Suprapubic skin (tissue), 4 donors: ENCODE measurements at places on chromosomes 13 and 19. TPM values are rescaled to one million over a fixed set of nuclear protein-coding genes. Genes with fewer than 3 reads are reported as not detected.

The CEACAM6 gene
- total RNA-seq = 17.9 TPM

The CD209 gene
- total RNA-seq = 1.6 TPM

The NEK5 gene
- total RNA-seq = 0.38 TPM

The C5AR1 gene
- total RNA-seq = 1.2 TPM

The PLK5 gene
- not detected for total RNA-seq

The NCAN gene
- not detected for total RNA-seq

The CAPNS1 gene
- total RNA-seq = 81.1 TPM

The AP1M2 gene
- total RNA-seq = 59.2 TPM

The CCDC70 gene
- total RNA-seq = not detected

The LILRA1 gene
- total RNA-seq = not detected

The FAM83E gene
- total RNA-seq = 0.89 TPM

The CDX2 gene
- not detected for total RNA-seq

GRCh38 chr13:102309110-102309509 lies 92.7 kb downstream of the FGF14 start:
- no peak for DNase-seq

DNA sequence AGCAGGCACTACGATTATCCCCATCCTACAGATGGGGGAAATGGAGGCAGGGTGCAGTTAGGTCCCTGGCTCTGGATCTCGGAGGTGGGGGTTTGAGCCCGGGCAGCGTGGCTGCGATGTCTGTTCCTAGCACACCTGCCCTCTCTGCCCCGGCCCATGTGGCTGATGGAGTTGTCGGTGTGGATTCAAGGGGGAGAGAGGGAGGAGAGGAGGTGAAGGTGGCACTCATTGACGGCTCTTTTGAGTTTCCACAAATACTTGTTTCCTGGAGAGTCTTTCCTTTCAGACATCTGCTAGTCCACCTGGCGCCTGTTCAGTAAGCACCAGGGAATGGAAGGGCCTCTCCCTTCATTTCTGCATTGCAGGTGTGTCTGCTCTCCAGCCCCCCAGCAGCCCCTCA lies 69.9 kb downstream of the ARHGEF18 start:
- no peak for DNase-seq

GRCh38 chr13:51879133-51879532 lies 17.4 kb downstream of the CCDC70 start:
- DNase-seq = no peak

DNA sequence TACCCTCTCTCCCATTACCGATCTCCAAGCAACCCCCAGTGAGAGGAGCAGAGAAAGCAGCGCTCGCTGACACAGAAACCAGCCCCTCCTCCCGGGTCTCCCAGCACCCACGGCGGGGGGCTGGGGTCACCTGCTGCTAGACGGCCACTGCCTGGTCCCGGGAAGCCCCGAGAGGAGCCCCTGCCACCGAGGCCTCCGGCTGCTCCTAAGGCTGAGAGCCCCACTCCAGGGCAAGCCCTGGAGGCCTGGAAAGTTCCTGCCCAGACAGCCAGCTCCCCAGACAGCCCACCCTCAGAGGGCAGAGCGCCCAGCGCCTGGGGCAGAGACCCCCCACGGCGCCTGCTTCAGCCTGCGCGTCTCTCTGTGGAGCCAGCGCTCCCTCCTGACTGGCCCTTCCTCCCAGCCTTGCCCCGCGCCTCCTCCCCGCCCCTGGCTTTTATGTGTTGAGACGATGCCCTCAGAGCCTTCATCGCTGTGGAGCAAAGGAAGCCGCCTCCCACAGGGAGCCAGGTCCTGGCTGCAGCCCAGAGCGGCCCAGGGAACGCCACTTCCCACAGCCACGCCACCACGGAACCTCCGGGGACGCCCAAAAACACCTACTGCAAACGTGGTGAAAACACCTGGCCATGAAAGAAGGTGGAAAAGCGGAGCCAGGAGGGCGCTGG lies 51.1 kb downstream of the MLLT1 start:
- no peak for DNase-seq

DNA sequence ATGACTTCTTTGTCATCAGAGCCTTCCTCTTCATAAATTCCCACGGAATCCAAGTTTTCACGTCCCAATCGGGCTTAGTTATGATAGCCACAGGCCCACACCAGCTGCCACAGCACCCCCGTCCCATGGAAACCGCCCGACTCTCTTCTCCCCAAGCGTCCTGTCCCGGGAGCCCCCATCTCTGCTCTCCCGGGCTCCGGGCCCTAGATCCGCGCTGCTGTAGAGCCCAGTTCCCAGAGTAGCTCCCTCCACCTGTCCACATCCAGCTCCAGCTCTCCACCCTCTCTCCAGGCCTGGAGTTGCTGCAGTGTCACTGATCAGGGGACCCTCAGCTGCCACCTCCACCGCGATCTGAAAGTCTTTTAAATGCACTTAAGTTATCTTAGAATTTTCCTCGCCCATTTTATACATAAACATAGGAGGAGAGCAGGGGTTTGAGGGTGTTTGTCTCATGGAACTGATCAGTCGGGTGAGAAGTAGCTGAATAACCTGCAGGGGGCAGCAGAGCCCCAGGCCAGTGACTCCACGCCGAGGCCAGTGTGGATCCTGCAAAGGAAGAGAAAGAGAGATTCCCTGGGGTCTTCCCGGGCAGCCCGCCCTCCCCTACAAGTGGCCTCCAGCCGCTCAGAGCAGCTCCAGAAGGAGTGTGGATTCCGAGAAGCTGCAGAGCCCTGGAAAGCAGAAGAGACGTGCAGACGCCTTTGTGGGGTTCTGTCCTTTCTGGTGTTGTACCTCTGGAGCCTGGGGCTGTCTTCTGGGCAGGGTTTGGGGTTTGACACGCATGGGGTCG lies 1.1 kb upstream of the ZNF763 start:
- peak; percentile 88 for DNase-seq

GRCh38 chr13:111318386-111318785 lies 2.1 kb upstream of the TEX29 start:
- no peak for DNase-seq

- DNase-seq = no peak
Observed at GRCh38 chr13:22227895-22228294, 557.0 kb downstream of the FGF9 start.

DNA sequence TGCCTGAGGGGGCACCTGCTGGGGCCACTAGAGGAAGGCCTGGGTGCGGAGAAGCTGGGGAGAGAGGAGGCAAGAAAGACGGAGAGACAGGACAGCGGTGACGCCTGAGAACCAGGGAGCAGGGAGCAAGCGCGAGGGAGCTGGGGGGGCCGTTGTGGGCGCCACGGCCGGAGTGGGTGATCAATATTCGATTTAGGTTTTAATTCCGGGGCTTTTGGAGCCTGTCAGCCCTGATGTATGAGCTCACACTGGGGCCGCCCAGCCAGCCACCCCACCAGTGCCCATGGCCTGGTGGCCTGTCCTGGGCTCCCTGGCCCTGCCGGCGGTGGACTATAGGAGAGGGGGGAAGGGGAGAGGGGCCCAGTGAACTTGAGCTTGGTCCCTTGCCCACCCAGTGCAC lies 8.7 kb upstream of the ERFL start:
- no peak for DNase-seq

GRCh38 chr13:59829690-59830089 lies 334.0 kb downstream of the DIAPH3 start:
- no peak for DNase-seq

DNA sequence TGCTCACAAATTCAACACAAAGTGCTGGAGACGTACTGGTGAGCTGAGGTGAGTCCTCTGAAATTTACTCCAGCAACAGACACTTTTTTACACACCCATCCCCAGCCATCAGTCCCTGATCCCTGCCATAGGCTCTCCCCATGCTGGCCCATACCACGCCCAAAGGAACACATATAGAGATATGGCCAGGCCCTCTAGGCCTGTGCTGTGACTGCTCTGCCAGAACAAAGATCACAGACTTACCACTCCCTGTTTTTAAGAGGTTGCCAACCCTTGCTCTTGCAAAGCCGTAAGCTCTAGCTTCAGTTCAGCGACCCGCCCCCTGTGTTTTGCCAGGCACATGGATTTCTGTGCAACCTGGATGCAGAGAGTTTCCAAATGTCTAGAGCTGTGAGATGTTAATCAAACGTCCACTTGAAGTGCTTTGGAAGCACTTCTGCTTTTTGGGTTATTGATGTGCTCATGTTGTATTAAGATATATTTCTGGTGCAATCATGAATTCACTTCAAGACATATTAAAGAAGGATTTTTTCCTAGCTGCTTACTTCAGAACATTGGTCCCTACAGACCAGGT lies 59.7 kb downstream of the DLEU7 start:
- no peak for DNase-seq

DNA sequence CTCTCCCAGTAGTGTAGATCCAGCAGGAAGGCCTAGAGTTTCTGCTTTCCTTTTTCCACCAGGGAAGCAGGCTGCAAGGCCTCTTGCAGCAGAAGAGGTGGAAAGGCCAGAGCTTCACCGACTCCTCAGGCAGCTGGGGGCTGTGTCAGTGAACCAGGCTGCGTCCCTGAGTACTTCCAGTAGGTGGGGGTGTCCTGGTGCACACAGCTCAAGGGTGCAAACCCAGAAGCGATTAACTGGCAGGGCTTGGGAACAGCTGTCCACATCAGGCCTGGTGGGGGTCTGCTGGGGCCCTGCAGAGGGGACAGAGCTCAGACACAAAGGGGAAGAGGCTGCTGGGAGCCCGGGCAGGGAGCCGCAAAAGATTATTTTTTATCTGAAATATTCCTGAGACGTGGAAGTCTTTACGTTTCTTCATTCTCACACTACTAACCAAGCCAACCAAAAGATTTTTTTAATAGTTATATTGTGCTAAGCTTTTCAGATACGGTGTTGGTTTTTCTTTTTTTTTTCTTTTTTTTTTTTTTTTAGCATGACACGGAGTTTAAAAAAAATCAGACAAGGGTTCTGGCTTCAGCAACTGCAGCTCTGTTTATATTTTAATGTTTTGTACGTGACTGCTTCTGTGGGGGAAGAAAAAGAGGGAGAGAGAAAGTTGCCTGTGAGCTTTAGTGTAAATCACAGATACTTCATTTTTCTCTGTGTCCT lies 11.0 kb downstream of the TSHZ3 start:
- no peak for DNase-seq

DNA sequence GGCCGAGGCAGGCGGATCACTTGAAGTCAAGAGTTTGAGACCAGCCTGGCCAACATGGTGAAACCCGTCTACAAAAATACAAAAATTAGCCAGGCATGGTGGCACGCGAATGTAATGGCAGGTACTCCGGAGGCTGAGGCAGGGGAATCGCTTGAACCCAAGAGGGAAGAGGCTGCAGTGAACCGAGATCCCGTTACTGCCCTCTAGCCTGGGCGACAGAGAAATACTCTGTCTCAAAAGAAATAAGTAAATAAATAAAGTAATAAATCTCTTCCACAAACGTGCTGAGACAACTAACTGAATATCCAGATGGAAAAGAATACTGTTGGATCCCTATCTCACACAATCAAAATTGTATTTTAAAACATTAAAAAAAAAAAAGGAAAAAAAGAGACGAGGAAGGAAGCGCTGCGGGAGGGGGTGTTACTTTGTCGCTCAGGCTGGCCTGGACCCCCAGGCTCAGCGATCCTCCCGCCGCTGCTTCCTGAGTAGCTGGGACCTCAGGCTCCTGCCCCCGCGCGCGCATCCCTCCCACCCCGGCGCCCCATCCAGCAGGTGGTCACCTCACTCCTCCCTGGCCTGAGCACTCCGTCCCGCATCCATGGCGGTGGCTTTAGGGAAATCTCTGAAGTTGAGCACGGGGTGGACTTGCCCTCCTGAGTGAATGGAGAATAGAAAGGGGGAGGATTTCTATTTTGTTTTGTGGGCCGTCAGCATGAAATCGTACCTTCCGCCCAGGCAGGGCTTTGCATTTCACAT lies 628 bp upstream of the ZNF813 start:
- no peak for DNase-seq

DNA sequence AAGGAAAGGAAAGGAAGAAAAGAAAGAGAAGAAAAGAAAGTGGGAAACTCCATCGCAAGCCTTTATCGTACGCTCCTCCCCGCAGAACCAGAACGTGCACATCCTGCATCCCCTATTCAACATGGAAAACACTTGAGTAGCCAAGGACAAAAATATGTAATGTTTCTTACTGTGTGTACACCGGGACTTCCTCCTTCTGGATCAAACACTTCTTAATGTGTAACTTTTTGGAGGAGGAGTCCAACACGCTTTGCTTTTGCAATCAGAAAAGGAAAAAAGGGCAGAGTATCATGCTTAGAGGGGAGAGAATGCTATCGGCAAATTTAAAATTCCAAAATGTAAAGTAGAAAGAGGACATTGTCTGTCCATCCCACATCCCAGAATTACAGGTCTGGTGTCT lies 7.8 kb upstream of the SHFL start:
- DNase-seq = no peak

GRCh38 chr19:5805462-5806132 lies 730 bp downstream of the NRTN start:
- DNase-seq = no peak

- no peak for DNase-seq
Observed at GRCh38 chr19:49771674-49772139, 4.9 kb downstream of the AP2A1 start.

GRCh38 chr19:14412324-14412995 lies 6.7 kb downstream of the DDX39A start:
- DNase-seq = no peak

GRCh38 chr13:97621631-97622030 lies 187.7 kb downstream of the RAP2A start:
- no peak for DNase-seq

DNA sequence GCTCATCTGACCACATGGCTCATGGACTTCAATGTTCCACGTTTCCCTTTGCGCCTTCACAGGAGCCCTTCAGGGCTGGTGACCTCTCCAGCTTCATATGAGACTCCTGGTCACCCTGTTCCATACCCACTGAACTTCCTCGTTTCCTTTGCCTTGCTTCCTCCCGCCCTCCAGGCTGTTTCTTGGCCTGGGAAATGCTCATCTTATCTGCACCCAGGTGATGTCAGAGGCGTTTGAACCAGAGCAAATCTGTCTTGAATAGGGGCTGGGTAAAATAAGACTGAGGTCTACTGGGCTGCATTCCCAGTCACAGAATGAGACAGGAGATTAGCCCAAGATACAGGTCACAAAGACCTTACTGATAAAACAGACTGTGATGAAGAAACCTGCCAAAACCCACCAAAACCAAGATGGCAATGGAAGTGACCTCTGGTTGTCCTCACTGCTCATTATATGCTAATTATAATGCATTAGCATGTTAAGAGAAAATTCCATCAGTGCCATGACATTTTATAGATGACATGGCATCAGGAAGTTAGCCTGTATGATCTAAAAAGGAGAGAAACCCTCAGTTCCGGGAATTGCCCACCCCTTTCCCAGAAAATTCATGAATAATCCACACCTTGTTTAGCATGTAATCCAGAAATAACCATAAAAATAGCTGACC lies 102.7 kb downstream of the DCLK1 start:
- DNase-seq = no peak

- DNase-seq = no peak
Observed at GRCh38 chr13:94121686-94122085, 357.8 kb downstream of the DCT start.

DNA sequence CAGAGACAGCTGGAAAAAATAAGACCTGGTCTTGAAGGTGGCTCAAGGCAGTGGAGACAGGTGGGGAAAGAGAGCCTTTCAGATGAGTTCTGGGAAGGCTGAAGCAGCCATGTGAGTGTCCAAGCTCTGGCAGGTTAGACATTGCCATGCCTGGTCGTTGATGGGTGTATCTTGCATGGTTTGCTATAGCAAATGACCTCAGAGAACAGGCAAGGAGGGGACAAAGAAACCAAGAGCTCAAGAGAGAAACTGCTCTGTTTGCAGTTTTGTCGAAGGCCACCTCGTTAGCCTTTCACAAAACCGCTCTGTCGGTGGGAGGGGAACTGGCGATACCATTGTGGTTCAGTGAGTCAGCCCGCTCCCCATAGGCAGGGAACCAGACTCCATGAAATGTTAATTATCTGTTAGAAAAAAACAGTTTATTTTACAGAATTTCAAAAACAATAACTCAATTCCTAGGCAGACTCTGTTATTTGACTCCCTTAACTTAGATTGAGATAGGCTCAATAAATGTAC lies 82.8 kb upstream of the ARGLU1 start:
- no peak for DNase-seq

- DNase-seq = peak; percentile 82
Observed at GRCh38 chr19:2084993-2085720, 11.0 kb downstream of the MOB3A start.
